ENCODE measurements at places on chromosomes 1 and 21. TPM values are rescaled to one million over a fixed set of nuclear protein-coding genes. Genes with fewer than 3 reads are reported as not detected.

KIAA0040 gene
- total RNA-seq = 16.9 TPM

FAM151A gene
- 1.2 TPM for total RNA-seq

SELENBP1 gene
- 99.1 TPM for total RNA-seq

PSMG1 gene
- total RNA-seq = 19.5 TPM

FAM72D gene
- not detected for total RNA-seq

HCRTR1 gene
- 0.67 TPM for total RNA-seq

CBS gene
- total RNA-seq = 4.8 TPM

MCOLN3 gene
- 0.72 TPM for total RNA-seq

NEGR1 gene
- total RNA-seq = 10.6 TPM

HHAT gene
- total RNA-seq = 1.9 TPM

GPATCH2 gene
- total RNA-seq = 6.2 TPM

RNU1-2 gene
- 4,234 TPM for total RNA-seq

TFF3 gene
- total RNA-seq = 5.3 TPM

S100A5 gene
- total RNA-seq = not detected

TRPM2 gene
- 1.5 TPM for total RNA-seq

LCE3B gene
- total RNA-seq = not detected

C8A gene
- not detected for total RNA-seq

ROR1 gene
- total RNA-seq = 9.0 TPM

Measured in left ventricle myocardium superior (tissue), 1 donor.